Osteocyte (in vitro differentiated cells): ENCODE measurements at places on chromosomes 5 and 9. TPM values are rescaled to one million over a fixed set of nuclear protein-coding genes. Genes with fewer than 3 reads are reported as not detected.

AFAP1L1 gene
- total RNA-seq: 2.2 and 2.3 TPM in 2 replicates

GRCh38 chr5:54859316-54859715 is 126.1 kb downstream of the ESM1 start:
- no peak for DNase-seq
- peaks cover 43% of the 10 kb centered on the region for H3K27me3 ChIP-seq
- H3K36me3 ChIP-seq: no peaks in the 10 kb centered on the region
- H3K4me3 ChIP-seq: no peak overlapping the region

GRCh38 chr5:171629628-171630349 is 155.8 kb upstream of the SMIM23 start:
- peak overlapping the region; percentile 61 for H3K4me3 ChIP-seq
- H3K27ac ChIP-seq: no peak overlapping the region
- DNase-seq: peak; percentile 85
- no peaks in the 10 kb centered on the region for H3K36me3 ChIP-seq

LVRN gene
- total RNA-seq: 0.40 and 0.68 TPM in 2 replicates

GRCh38 chr9:129557192-129558036 is 63.5 kb downstream of the C9orf50 start:
- no peaks in the 10 kb centered on the region for H3K27me3 ChIP-seq
- DNase-seq: peak; percentile 93
- H3K36me3 ChIP-seq: no peaks in the 10 kb centered on the region

DNA sequence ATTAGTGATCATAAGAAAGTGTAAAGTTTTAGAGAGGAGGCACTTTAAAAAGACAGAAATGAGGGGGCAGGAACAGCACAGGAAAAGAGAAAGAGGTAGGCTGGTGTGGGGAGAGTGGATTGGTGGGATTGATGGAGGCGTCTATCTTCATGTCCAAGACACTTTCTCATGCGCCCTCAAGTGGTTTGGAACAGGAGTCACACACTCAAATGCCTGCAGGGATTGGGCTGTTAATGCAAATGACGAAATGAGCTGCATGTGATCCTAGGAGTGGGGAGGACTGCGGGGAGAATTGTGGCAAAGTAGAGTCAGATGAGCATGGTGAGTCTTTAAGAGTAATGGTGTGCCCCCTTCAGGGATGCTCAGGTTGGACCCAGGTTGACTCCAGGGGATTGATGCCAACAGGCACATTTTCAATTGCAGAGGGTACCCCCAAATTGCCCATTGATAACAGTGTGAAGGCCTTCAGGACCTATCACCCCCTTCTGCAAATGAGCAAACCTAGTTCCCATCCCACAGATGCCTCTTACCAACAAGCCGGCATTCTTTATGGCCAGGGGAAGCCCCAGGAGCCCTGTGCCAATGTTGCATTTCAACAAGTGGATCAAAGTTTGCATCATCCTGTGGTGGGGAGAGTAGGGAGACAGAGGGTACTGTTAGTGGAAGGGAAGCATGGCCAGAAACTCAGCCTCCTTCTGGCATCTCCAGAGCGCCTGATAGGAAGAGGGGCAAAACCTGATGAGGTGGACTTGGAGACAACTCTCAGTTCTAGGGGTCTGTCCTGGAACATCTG is 5.3 kb downstream of the SLC36A3 start:
- no peak overlapping the region for H3K27ac ChIP-seq
- H3K4me3 ChIP-seq: no peak overlapping the region
- H3K4me1 ChIP-seq: no peaks in the 10 kb centered on the region
- H3K27me3 ChIP-seq: peaks cover 34% of the 10 kb centered on the region

GRCh38 chr5:35484241-35484640 is 133.4 kb upstream of the SPEF2 start:
- no peaks in the 10 kb centered on the region for H3K36me3 ChIP-seq
- no peak overlapping the region for H3K27ac ChIP-seq
- H3K27me3 ChIP-seq: peaks cover 5% of the 10 kb centered on the region

DNA sequence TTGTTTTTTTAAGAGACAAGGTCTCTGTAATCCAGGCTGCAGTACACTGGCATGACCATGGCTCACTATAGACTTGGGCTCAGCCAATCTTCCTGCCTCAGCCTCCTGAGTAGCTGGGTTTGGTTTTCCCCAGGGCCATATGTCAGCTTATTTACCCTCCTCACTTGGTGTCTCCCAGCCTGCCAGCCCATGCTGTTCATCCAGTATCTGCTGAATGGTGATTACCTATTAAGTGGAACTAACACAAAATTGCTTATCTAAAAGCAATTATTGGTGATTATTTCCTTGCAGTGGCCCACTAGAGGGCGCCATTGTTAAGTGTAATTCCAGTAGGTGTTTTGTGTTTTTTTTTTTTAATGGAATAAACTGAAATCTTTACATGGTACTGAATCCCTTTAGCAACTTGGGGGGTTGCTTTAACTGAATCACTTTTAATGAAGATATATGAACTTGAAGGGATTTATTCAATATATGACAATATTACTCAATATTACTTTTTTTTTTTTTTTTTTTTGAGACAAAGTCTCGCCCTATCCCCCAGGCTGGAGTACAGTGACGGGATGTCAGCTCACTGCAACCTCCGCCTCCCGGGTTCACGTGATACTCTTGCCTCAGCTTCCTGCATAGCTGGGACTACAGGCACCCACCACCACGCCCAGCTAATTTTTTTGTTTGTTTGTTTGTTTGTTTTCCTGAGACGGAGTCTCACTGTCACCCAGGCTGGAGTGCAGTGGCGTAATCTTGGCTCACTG is 13.8 kb downstream of the EXOSC2 start:
- peaks cover 14% of the 10 kb centered on the region for H3K36me3 ChIP-seq
- no peaks in the 10 kb centered on the region for H3K27me3 ChIP-seq
- H3K27ac ChIP-seq: no peak overlapping the region
- DNase-seq: no peak

DNA sequence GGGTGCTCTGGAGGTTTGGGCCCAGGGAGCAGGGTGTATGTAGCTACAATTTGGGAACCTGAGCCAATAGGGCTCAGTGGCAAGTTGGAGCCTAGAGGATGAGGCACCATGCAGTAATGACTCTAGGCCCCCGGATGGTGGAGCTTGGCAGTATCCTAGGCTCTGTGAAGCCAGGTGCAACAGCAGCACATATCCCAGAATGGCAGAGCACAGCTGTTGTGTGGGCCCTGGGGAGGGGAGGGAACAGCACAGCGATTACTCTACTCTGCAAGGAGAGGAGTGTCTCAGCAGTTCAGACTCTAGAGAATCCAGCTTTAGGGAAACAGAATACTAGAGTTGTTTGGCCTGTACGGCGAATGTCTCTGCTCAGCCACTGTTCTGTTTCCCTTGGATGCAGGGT is 56.1 kb downstream of the LRRTM2 start:
- DNase-seq: no peak
- peaks cover 30% of the 10 kb centered on the region for H3K4me1 ChIP-seq
- H3K27ac ChIP-seq: no peak overlapping the region
- peaks cover 39% of the 10 kb centered on the region for H3K36me3 ChIP-seq
- no peaks in the 10 kb centered on the region for H3K27me3 ChIP-seq

- no peak for DNase-seq
- no peak overlapping the region for H3K27ac ChIP-seq
- H3K4me1 ChIP-seq: peaks cover 15% of the 10 kb centered on the region
- no peak overlapping the region for H3K4me3 ChIP-seq
- no peaks in the 10 kb centered on the region for H3K36me3 ChIP-seq
- no peaks in the 10 kb centered on the region for H3K27me3 ChIP-seq
These were observed 8.2 kb upstream of the NIPAL4 start for GRCh38 chr5:157451806-157452205.

GRCh38 chr5:110195288-110195687 is 505.6 kb downstream of the MAN2A1 start:
- H3K4me1 ChIP-seq: peaks cover 6% of the 10 kb centered on the region
- H3K36me3 ChIP-seq: peaks cover 5% of the 10 kb centered on the region
- no peaks in the 10 kb centered on the region for H3K27me3 ChIP-seq
- no peak overlapping the region for H3K4me3 ChIP-seq
